Muscle of leg (tissue), 16 donors: ENCODE measurements at places on chromosomes 11 and 22. TPM values are rescaled to one million over a fixed set of nuclear protein-coding genes. Genes with fewer than 3 reads are reported as not detected.

DNA sequence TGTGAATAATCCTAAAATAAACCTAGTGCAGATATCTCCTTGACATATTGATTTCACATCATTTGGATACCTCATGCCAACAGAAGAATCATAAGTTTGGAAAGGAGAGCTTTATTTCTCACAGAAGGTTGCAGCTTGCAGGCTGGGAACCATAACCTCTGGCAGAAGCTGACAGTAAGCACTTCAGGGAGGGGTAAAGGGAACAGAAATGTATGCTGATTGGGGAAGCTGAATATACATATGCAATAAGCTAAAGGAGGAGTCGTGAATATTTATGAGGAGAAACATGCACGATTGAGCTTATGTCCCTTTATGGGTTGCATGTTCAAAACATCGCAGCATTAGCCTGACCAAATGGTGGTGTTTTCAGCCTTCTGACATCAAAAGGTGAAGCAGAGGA, 814.5 kb downstream of the TBC1D22A start:
- no peak for DNase-seq

GRCh38 chr22:29979777-29980321, 96.9 kb downstream of the MTMR3 start:
- peak; percentile 17 for DNase-seq

GRCh38 chr11:111549196-111549868, 8.8 kb downstream of the LAYN start:
- no peak for DNase-seq

DNA sequence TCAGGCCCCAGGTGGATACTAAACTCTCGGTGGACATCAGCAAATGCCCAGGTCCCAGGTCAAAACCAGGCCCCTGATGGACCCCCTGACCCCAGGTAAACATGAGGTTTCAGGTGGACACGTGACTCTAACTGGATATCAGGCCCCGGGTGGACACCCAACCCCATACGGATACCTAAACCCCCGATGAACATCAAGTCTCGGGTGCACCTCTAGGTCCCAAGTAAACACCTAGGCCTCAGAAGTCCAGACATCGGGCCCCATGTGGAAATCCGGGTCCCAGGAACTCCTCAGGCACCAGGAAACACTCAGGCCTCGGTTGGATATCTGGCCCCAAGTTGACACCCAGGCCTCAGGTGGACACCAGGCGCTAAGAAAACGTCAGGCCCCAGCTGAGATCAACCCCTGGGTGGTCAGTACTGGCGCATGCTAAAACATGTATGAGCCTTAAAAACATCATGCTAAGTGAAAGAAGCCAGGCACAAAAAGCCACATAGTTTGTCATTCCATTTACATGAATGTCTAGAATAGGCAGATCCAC, 54.4 kb upstream of the SEPTIN5 start:
- DNase-seq = no peak

DNA sequence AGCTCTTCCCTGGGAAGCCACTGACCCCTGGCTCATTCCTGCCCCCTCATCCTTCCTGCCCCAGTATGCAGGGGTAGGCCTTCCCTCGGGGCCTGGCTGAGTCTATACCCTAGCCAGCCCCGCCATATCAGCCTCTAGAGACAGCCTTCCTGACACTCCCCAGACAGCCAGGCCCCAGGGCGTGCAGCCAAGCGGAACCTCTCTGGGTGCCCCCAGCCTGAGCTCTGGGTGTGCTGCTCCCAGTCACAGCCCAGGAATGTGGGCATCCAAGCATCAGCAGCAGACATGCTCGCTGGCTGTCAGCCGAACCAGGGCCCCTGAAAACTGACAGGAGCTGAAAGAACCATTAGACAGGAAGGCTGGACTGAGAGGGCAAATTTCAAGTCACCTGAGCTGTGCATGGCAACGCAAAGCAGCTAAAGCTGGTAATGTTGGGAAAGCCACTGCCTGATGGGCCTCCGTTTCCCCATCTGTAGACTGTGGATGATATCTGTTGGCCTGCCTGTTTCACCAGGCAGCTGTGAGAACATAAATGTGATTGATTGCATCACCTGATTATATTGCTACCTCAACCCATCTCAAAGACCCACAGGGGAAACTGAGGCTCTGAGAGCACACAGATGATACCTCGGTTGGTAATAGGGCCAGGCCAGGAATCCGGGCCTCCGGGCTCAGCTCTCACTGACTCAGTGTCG, 93.2 kb downstream of the LRRC32 start:
- DNase-seq = no peak

- DNase-seq = no peak
These were observed 1170.1 kb downstream of the LRRC4C start for GRCh38 chr11:40289370-40289769.

GRCh38 chr11:115291325-115291724, 212.9 kb downstream of the CADM1 start:
- no peak for DNase-seq

- no peak for DNase-seq
These were observed 935.3 kb downstream of the DLG2 start for GRCh38 chr11:84691830-84692229.

DNA sequence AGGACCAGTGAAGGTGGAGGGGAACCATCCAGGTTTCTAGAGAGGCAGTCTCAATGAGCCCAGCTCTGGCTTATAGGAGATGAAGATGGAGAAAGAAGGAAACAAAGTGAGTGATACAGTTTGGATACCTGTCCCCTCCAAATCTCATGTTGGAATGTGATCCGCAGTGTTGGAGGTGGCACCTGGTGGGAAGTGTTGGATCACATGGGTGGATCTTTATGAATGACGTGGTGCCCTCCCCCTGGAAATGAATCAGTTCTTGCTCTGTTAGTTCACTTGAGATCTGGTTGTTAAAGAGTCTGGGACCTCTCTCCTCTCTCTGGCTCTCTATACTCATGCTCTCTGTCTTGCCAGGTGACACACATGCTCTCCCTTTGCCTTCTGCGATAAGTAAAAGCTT, 393.1 kb upstream of the NARS2 start:
- no peak for DNase-seq

- DNase-seq = no peak
These were observed 29.2 kb downstream of the SREBF2 start for GRCh38 chr22:41862160-41862529.

DNA sequence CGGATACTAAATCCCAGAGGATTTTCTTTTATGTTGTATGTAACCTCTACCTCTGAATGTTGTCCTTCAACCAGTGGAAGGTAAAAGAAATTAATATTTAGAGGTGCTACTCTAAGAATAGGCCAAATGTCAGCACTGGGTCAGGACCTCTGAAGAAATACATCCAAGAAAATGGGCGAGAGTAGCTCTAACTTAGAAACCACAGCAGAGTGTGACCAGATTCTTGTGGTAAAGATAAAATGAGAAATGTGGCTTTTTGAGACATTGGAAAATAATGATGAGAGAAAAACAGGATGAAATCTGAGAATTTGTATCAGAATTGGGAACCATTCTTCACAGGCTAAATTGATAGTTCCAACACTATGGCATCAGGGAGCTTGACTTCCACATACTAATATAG, 63.5 kb downstream of the CSTPP1 start:
- DNase-seq = no peak

DNA sequence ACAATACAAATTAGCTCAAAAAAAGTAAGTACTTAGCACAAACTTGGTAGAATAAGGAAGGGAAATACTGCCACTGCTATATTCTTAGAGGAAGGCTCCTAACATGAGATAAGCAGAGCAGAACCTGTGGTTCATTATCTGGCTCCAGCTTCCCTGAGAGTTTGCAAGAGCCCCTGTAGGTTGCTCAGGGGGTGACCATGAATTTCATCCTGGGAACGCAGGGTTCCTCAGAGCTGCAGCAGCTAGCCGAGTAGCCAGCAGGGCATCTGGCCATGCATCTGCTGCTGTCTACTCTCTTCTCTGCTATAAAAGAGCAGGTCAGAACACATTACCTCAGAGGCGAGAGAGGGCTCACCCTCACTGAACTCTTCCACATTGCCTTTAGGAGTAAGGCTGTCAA, 67.3 kb downstream of the TRPC6 start:
- DNase-seq = peak; percentile 52

DNA sequence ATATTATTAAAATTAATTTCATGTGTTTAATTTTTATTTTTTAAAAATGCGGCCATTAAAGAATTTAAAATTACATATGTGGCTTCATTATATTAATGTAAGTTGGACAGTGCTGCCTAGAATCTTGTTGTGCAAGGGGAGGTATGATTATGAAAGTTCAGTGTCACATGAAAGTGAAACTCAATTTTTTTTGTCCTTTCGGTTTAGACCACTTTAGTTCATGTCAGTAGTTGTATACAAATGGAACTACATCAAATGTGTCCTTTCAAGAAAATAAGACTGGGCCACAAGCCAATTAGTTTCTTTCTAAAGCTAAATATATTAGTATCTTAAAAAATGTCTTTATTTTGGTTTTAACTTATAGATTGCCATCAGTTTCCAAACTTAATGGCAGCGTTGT, 35.7 kb downstream of the TBCEL start:
- no peak for DNase-seq

GRCh38 chr11:70597751-70598625, 199.7 kb downstream of the CTTN start:
- no peak for DNase-seq

GRCh38 chr11:27216270-27217149, 146.5 kb downstream of the CCDC34 start:
- DNase-seq = peak; percentile 96

GRCh38 chr22:35258191-35258988, 1.1 kb downstream of the HMGXB4 start:
- DNase-seq = peak; percentile 36

DNA sequence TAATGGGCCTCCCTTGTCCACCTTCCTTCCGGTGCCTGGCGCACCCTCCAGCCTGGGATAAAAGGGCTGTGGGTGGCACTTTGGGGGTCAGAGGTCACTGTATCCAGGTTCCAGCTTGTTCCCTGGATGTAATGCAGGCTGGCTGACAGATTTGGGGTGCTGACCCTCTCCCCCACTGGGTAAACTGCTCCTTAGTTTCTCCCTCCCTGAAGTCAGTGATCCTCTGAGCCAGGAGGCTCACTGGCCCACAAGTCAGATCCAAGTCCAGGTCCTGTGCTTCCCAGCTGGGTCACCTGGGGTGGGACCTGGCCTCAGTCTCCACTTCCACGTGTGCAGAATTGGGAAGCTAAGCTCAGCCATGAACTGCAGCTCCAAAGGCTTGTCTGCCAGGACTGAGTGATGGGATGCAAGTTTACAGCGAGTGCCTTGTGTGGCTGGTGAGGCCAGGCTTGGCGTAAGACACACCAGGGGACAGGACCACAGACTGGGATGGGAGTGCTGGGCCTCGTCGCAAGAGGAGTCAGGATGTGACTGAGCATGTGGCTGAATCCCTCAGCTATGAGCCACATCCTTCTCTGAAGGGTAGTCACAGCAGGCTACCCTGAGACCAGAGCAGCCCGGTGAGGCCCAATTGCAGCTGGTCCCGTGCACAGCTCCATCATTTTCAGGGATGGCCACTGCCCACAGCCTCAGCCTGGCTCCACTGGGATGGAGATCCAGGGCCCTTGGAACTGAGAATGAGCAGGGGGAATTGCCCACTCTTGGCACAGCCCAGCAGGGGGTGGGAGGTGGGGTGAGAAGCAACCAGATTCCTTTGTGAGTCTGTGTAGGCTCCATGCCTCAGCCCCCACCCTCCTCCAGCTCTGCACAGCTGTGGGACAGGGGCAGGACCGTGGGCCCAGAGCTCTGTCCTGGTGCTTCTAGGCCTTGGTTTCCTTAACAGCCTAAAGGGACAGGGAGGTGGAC, 7.2 kb downstream of the SHISA8 start:
- DNase-seq = no peak

DNA sequence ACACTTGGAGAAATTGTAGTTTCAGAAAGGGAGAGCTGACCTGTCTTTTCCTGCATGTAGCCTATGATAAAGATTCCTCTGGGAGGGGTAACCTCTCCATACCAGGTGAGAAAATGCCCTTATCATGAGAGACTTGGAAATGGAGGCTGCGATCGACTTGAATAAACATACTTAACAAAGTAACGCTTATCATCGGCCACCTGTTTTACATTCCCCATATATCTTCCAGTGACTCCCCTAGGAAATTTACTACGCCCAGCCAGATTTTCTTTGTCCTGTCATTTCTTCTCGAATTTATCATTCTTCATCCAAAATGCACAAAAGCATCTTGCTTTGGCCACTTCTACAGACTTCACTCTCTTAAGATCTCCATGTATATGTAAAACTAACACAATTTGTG, 143.5 kb downstream of the CCDC81 start:
- DNase-seq = no peak

- no peak for DNase-seq
These were observed 15.4 kb downstream of the TCIRG1 start for GRCh38 chr11:68053981-68054812.

DNA sequence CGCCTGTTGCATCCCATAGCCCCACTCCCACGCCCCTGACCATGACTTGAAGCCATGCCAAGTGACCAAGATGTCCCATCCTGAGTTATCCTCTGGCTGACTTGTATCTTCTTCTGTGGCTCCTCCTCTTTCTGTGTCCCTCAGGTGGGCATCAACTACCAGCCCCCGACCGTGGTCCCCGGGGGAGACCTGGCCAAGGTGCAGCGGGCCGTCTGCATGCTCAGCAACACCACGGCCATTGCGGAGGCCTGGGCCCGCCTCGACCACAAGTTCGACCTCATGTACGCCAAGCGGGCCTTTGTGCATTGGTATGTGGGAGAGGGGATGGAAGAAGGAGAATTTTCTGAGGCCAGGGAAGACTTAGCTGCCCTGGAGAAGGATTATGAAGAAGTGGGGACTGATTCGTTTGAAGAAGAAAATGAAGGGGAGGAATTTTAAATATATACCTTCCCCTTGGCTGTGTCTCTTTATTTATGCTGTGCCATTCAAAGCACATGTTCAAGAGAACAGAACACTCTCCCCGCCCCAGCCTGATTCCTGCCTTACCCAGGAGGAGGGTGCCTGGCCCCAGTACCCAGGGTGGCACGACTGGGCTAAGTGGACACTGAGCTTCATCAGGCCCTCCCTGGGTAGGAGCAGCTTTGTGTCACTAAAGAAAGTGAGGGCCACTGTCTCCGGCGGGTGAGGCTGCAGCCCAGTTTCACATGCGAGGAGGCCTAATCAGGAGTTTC, 19.1 kb upstream of the USP18 start:
- no peak for DNase-seq

GRCh38 chr11:45852712-45853101, 5.4 kb downstream of the CRY2 start:
- DNase-seq = no peak

OVCH2 gene
- total RNA-seq = not detected

POLDIP3 gene
- 32.8 TPM for total RNA-seq

IRF7 gene
- total RNA-seq = 11.3 TPM

CCDC90B gene
- 62.2 TPM for total RNA-seq

GATD1 gene
- total RNA-seq = 18.1 TPM

TNRC6B gene
- total RNA-seq = 21.7 TPM

BATF2 gene
- total RNA-seq = 0.62 TPM

APOL4 gene
- total RNA-seq = 19.4 TPM

DTX4 gene
- total RNA-seq = 8.9 TPM

LMNTD2 gene
- total RNA-seq = 0.22 TPM

CABP4 gene
- total RNA-seq = 0.66 TPM

OR6A2 gene
- 0.04 TPM for total RNA-seq

KCNJ11 gene
- 12.9 TPM for total RNA-seq

FGF3 gene
- total RNA-seq = 0.09 TPM

POU2F3 gene
- 0.13 TPM for total RNA-seq

F2 gene
- 0.13 TPM for total RNA-seq

MUC6 gene
- total RNA-seq = not detected

MRGPRD gene
- total RNA-seq = not detected

ZP1 gene
- not detected for total RNA-seq
